CD8-positive, alpha-beta memory T cell (primary cell): ENCODE measurements at places on chromosomes 11 and 22. TPM values are rescaled to one million over a fixed set of nuclear protein-coding genes. Genes with fewer than 3 reads are reported as not detected.
A peak's percentile ranks its signal among the peaks of the same experiment; 100 is the strongest.

DNA sequence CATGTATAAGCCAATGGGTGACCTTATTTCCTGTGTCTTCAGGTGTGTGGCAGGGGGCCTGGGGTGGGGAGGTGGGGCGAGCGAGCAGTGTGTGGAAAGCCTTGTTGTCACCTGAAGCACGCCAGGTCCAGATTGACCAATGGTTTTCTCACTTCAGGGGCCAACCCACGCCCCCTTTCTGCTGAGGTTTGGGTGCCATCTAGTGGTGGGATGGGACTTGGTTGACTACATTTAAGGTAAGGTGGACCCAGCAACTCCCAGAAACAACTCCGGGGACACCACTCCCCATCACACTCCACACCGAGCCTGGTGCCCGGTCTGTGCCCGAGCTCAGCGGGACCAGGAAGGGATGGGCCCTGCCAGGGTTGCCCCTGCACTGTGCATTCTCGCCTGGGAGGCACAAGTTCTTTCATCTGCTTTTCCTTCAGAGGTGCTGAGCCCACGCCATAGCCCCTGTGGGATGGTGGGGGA lies 40.0 kb downstream of the TPCN2 start:
- no peaks in the 10 kb centered on the region for H3K27me3 ChIP-seq
- peak; percentile 26 for DNase-seq
- no peaks in the 10 kb centered on the region for H3K4me1 ChIP-seq
- H3K4me3 ChIP-seq = no peak overlapping the region

- H3K27me3 ChIP-seq = no peaks in the 10 kb centered on the region
- H3K36me3 ChIP-seq = peaks cover 31% of the 10 kb centered on the region
- no peak for DNase-seq
- H3K27ac ChIP-seq = no peak overlapping the region
- peaks cover 36% of the 10 kb centered on the region for H3K4me1 ChIP-seq
- H3K4me3 ChIP-seq = no peak overlapping the region
Measured at GRCh38 chr11:60916669-60917206, 2.8 kb downstream of the TMEM109 start.

GRCh38 chr11:17343907-17344306 lies 7.7 kb upstream of the NCR3LG1 start:
- H3K27ac ChIP-seq = no peak overlapping the region
- H3K4me1 ChIP-seq = no peaks in the 10 kb centered on the region
- H3K36me3 ChIP-seq = no peaks in the 10 kb centered on the region
- no peak for DNase-seq
- no peak overlapping the region for H3K4me3 ChIP-seq

CHRM1 gene
- total RNA-seq = not detected

DNA sequence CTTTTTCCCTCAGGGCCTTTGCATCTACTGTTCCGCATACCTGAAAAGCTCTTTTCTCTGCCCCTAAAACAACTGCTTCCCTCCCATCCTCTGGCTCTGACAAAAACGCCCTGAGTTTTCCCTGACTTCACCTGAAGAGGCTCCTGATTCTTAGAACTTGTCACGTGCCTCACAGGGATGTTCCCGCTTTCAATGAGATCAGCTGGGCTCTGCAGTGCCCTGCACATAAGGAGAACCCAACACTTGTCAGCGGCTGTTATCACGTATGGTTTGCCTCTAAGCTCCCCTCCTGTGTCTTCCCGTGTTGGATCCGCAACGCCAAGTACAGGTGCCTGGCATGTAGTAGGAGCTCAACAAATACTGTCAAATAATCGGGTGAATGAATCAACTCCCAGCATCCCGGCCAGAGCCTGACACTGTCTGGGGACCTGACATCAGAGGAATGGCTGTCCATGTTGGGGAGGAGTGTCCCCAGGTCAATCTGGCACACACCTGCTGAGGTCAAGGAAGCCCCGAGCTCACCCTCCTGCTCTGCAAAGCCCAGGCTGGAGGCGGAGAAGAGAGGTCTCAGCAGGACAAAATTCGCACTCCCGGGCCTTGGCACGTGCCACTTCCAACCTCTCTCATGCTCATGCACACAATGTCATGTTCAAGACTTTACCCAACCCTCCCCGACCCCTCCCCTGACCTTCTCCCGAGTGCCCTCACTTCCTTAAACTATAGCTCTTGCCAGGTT lies 4.2 kb upstream of the GRK2 start:
- no peaks in the 10 kb centered on the region for H3K36me3 ChIP-seq
- H3K27ac ChIP-seq = no peak overlapping the region
- H3K4me3 ChIP-seq = peak overlapping the region; percentile 38

DNA sequence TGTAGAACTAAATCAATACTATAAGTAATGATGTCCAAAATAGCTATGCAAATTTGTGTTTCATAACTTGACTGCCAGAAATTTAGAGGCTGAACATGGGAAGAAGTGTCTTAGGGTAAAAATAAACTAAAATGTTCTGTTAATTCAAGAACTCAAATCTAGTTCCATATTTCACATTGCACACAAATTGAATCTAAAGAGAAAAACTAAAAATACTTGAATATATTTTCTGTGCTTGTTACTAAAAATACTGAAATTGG lies 43.5 kb downstream of the FANCF start:
- no peak for DNase-seq
- H3K36me3 ChIP-seq = no peaks in the 10 kb centered on the region
- H3K27ac ChIP-seq = no peak overlapping the region
- no peak overlapping the region for H3K4me3 ChIP-seq
- no peaks in the 10 kb centered on the region for H3K4me1 ChIP-seq

CEND1 gene
- total RNA-seq = 2.1 TPM

RASL10A gene
- not detected for total RNA-seq

DNA sequence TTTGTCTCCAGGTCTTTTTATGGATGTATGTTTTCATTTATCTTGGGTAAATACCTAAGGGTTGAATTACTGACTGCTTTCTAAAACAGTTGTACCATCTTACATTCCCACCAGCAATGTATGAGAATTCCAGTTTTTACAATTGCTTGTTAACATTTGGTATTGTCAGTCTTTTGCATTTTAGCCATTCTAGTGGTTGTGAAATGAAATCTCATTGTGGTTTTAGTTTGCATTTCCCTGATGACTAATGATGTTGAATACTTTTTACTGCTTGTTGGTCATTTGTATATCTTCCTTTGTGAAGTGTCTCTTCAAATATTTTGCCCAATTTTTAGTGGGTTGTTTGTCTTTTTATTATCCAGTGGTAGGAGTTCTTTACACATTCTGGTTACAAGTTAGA lies 92.8 kb downstream of the ARFGAP2 start:
- no peaks in the 10 kb centered on the region for H3K4me1 ChIP-seq
- no peak for DNase-seq
- H3K27ac ChIP-seq = no peak overlapping the region
- no peak overlapping the region for H3K4me3 ChIP-seq
- no peaks in the 10 kb centered on the region for H3K27me3 ChIP-seq
- H3K36me3 ChIP-seq = no peaks in the 10 kb centered on the region
